ENCODE measurements at places on chromosomes 3 and 15.

GRCh38 chr3:129315223-129315997 lies 36.7 kb downstream of the HMCES start:
- DNase-seq = peak; percentile 33
- peak overlapping the region; percentile 90 for H3K27ac ChIP-seq
- H3K4me1 ChIP-seq = peaks cover 19% of the 10 kb centered on the region

DNA sequence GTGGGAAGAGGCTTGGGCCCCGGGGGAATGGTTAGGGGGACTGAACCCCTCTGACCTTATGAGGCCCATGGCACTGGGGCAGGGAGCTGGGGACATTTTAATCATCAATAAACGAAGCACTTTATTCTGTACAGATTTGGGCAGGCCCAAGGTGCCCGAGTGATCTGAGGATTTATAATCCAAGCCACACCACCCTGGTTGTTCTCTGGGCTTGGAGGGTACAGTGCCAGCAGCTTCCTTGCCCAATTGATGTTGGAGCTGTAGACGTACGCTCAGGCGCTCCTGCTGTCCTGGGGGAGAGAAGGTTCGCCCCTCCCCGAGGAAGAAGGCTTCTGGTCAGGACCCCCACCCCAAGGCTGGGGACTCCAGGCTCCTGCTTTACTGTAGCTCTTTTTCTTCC lies 12.5 kb downstream of the ZBTB47 start:
- H3K4me1 ChIP-seq = peaks cover 8% of the 10 kb centered on the region
- no peaks in the 10 kb centered on the region for H3K36me3 ChIP-seq
- peaks cover 2% of the 10 kb centered on the region for H3K27me3 ChIP-seq
- no peak for DNase-seq
- H3K4me3 ChIP-seq = no peak overlapping the region
- H3K27ac ChIP-seq = no peak overlapping the region

GRCh38 chr3:172848910-172849309 lies 98.4 kb downstream of the ECT2 start:
- H3K4me3 ChIP-seq = no peak overlapping the region
- H3K4me1 ChIP-seq = peaks cover 6% of the 10 kb centered on the region
- H3K27me3 ChIP-seq = peaks cover 4% of the 10 kb centered on the region
- H3K27ac ChIP-seq = no peak overlapping the region
- DNase-seq = no peak

DNA sequence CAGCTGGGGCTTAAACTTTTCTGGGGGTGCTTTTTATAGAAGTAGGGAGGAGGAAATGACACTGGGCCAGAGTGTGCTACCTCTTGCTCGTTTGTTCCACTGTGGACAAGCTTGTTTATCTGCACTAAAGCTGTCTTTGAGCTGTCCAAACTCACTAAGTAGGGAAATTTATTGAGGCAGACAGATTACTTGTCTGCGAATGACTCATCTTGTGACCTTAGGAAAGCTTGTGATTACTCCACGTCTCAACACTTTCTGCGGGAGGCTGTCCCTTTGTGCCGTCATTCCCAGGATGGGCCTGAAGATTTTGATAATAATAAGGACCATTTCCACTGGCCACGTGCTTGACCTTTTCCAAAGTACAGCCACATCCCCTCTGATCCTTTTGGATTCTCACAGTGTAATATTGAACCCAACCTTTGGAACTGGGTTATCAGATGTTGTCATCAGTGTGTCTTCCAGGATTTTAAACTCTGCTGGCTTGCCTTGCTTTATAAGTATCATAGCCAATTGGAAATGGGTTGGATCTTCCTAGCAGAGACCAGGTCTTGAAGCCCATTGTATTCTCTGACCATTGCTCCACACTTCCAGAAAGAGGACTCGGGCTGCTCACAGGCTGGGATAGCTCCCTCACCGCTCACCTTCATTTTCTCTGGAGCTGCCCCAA lies 84.7 kb downstream of the AGBL1 start:
- no peaks in the 10 kb centered on the region for H3K4me1 ChIP-seq
- no peak overlapping the region for H3K27ac ChIP-seq
- H3K4me3 ChIP-seq = no peak overlapping the region
- H3K36me3 ChIP-seq = no peaks in the 10 kb centered on the region
- no peak for DNase-seq

GRCh38 chr15:81165535-81165934 lies 31.1 kb upstream of the IL16 start:
- H3K27me3 ChIP-seq = peaks cover 22% of the 10 kb centered on the region
- no peak overlapping the region for H3K4me3 ChIP-seq
- peaks cover 11% of the 10 kb centered on the region for H3K4me1 ChIP-seq
- no peak overlapping the region for H3K27ac ChIP-seq
- no peak for DNase-seq

DNA sequence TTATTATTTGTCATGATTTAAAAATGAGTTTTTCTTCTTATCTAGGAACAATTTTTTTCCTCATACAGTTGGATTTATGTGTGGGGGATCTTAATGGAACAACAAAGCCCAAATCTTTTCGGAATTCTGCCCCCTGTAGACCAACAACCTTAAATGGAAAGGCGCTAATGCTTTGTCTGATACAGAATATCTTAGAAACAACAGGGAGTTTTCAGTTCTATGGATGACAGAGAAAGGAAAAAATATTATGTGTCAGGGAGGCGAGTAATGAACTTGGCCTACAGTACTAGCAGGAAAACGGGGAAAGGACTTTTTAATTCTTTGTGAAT lies 592 bp downstream of the MOBP start:
- DNase-seq = no peak
- no peaks in the 10 kb centered on the region for H3K4me1 ChIP-seq
- no peak overlapping the region for H3K27ac ChIP-seq
- H3K4me3 ChIP-seq = no peak overlapping the region

GRCh38 chr3:49133226-49133951 lies 539 bp upstream of the LAMB2 start:
- no peak for DNase-seq
- H3K4me1 ChIP-seq = peaks cover 6% of the 10 kb centered on the region
- no peaks in the 10 kb centered on the region for H3K36me3 ChIP-seq
- H3K27ac ChIP-seq = no peak overlapping the region

DNA sequence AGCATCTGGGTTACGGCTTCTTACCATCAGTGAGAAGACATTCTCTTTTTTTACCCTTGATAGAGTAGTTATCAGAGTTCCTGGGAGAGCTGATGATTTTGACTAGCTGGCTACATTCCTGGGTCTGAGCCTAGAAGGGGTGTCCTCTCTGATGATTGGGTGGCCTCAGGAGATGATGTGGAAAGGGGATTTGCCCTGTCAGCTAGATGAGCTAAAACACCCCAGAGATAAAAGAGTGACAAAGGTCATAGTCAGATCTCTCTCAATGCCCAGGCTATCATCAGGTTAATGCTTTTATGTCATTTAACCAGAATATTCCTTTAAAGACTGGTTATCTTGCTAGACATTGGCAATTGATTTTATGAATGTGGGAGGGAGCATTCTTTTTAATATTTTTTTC lies 130.2 kb downstream of the KCNAB1 start:
- no peak for DNase-seq
- peaks cover 9% of the 10 kb centered on the region for H3K27me3 ChIP-seq
- H3K27ac ChIP-seq = no peak overlapping the region
- H3K36me3 ChIP-seq = no peaks in the 10 kb centered on the region
- H3K4me1 ChIP-seq = no peaks in the 10 kb centered on the region
- H3K4me3 ChIP-seq = no peak overlapping the region

GRCh38 chr3:113193719-113194118 lies 17.6 kb upstream of the BOC start:
- DNase-seq = no peak
- no peaks in the 10 kb centered on the region for H3K4me1 ChIP-seq
- no peak overlapping the region for H3K4me3 ChIP-seq
- H3K27me3 ChIP-seq = peaks cover 1% of the 10 kb centered on the region
- no peaks in the 10 kb centered on the region for H3K36me3 ChIP-seq

GRCh38 chr3:45915518-45916231 lies 27.6 kb upstream of the CXCR6 start:
- H3K4me3 ChIP-seq = peak overlapping the region; percentile 73
- no peaks in the 10 kb centered on the region for H3K27me3 ChIP-seq
- DNase-seq = no peak
- peaks cover 5% of the 10 kb centered on the region for H3K36me3 ChIP-seq
- H3K4me1 ChIP-seq = peaks cover 5% of the 10 kb centered on the region

DNA sequence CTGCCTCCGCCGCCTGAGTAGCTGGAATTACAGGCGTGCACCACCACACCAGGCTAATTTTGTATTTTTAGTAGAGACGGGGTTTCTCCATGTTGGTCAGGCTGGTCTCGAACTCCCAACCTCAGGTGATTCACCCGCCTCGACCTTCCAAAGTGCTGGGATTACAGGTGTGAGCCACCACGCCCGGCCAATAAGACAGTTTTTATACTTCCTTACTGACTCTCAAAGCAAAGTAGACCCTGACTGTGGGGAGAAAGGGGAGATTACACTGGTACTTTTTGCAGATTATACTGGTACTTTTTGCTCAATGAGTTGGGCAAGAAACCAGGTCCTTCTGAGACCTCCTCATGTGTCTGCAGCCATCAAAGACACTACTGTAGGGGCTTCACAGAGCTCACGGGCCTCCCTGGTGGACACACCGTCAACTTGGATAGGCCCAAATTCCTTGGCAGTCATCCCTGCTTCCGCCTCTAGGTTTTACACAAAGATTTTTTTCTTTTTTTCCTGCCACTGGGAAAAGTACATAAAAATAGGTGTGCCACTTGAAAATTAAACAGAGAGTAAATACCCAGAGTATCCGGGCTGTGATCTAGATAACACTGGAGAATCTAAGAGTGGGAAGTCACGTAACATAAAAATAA lies 143.3 kb upstream of the WNT5A start:
- no peak overlapping the region for H3K27ac ChIP-seq
- no peak for DNase-seq
- H3K27me3 ChIP-seq = no peaks in the 10 kb centered on the region
- H3K4me3 ChIP-seq = no peak overlapping the region
- no peaks in the 10 kb centered on the region for H3K4me1 ChIP-seq

DNA sequence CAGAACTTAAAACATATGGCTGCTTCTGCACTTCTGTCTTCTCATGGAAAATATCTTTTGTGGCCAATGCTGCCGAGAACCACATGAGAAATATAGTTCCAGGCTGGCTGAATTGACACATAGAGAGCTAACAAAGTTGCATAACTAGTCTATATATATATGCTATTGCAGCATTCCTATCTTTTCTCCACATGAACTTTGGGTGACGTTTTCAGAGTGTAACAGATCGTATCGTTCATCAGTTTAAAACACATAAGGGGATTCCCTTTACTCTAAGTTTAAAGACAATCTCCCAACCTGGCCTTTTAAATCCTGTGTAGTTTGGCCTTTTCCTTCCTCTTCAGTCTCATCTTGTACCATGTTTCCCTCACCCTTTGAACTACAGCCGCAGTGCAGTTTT lies 394.2 kb upstream of the CBLB start:
- H3K36me3 ChIP-seq = peaks cover 9% of the 10 kb centered on the region
- no peaks in the 10 kb centered on the region for H3K27me3 ChIP-seq
- H3K27ac ChIP-seq = no peak overlapping the region
- DNase-seq = no peak
- H3K4me1 ChIP-seq = peaks cover 12% of the 10 kb centered on the region

DNA sequence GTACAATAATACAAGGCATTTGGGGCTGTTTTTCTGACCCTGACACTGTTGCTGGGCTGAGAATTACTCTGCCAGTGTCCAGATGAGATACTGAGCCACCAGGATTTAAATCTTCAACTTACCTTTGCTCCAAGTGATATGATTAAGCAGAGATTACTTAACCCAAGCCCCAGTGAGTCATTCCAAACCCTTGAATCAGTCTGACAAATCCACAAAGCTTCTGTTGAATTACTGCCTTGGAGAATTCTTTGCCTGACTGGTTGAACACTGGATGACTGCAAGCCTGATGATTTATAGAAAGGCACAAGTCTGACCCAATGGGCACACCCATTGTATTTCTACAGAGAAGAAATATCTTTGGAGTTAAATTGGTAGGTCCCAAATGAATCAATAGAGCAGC lies 88.2 kb upstream of the TSC22D2 start:
- no peaks in the 10 kb centered on the region for H3K36me3 ChIP-seq
- peaks cover 3% of the 10 kb centered on the region for H3K4me1 ChIP-seq
- no peak for DNase-seq
- H3K27ac ChIP-seq = no peak overlapping the region

- peaks cover 45% of the 10 kb centered on the region for H3K36me3 ChIP-seq
- peaks cover 4% of the 10 kb centered on the region for H3K4me1 ChIP-seq
- peak overlapping the region; percentile 85 for H3K27ac ChIP-seq
- no peak overlapping the region for H3K4me3 ChIP-seq
- H3K27me3 ChIP-seq = no peaks in the 10 kb centered on the region
These were observed 602.2 kb downstream of the FOXP1 start for GRCh38 chr3:70981231-70981880.

GRCh38 chr3:473033-473800 lies 276.7 kb downstream of the CHL1 start:
- no peaks in the 10 kb centered on the region for H3K27me3 ChIP-seq
- no peak for DNase-seq
- no peak overlapping the region for H3K27ac ChIP-seq
- no peak overlapping the region for H3K4me3 ChIP-seq
- H3K36me3 ChIP-seq = no peaks in the 10 kb centered on the region
- peaks cover 1% of the 10 kb centered on the region for H3K4me1 ChIP-seq

- H3K27me3 ChIP-seq = no peaks in the 10 kb centered on the region
- H3K27ac ChIP-seq = no peak overlapping the region
- H3K4me1 ChIP-seq = no peaks in the 10 kb centered on the region
- H3K4me3 ChIP-seq = no peak overlapping the region
- no peak for DNase-seq
- H3K36me3 ChIP-seq = peaks cover 44% of the 10 kb centered on the region
These were observed 45.3 kb downstream of the ROPN1B start for GRCh38 chr3:126014252-126014651.

DNA sequence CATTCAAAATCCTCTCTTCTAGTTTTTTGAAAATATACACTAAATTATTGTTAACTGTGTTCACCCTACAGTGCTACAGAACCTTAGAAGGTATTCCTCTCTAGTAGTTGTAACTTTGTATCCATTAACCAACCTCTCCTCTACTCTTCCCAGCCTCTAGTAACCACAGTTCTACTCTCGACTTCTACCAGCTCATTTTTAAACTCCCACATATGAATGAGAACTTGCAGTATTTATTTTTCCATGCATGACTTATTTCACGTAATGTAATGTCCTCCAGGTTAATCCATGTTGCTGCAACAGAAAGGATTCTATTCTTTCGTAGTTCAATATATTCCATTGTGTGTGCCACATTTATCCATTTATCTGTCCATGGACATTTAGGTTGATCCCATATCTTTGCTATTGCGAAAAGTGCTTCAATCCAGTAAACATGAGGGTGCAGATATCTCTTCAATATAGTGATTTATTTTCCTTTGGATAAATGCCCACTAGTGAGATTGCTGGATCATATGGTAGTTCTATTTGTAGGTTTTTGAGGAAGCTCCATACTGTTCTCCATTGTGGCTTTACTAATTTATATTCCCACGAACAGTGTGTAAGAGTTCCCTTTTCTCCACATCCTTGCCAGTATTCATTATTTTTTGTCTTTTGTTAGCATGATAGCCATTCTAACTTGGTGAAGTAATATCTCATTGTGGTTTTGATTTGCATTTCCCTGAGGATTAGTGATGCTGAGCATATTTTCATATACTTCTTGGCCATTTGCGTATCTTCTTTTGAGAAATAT lies 113.7 kb upstream of the SMAD3 start:
- no peak overlapping the region for H3K4me3 ChIP-seq
- peaks cover 7% of the 10 kb centered on the region for H3K27me3 ChIP-seq
- H3K27ac ChIP-seq = no peak overlapping the region
- peaks cover 26% of the 10 kb centered on the region for H3K4me1 ChIP-seq
- no peak for DNase-seq

GRCh38 chr15:77815015-77815414 lies 182.3 kb upstream of the LINGO1 start:
- H3K4me3 ChIP-seq = no peak overlapping the region
- no peak for DNase-seq
- peaks cover 21% of the 10 kb centered on the region for H3K27me3 ChIP-seq
- no peaks in the 10 kb centered on the region for H3K36me3 ChIP-seq
- H3K4me1 ChIP-seq = peaks cover 2% of the 10 kb centered on the region
